ENCODE measurements at places on chromosomes 7 and 10. TPM values are rescaled to one million over a fixed set of nuclear protein-coding genes. Genes with fewer than 3 reads are reported as not detected.

DNA sequence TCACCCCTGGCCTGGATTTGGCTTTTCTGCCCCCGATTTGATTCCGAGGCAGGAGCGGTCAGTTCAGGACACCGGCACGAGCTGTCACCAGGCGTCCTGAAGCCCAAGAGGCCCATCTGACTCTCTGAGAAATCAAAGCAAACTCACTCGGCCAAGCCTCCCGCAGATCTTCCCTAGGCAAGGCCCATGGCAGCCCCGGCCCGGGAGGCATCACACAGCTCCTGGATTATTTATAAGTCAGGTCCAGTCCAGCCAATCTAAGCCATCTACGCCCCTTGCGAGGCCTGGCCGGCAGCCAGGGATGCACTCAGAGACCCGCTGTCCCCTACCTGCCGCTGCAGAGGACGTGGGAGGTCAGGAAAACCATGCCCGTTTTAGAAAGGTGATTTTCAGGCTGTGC is 87.3 kb upstream of the DIP2C start:
- H3K4me3 ChIP-seq, result no peak overlapping the region
- peaks cover 2% of the 10 kb centered on the region for H3K27me3 ChIP-seq
- DNase-seq, result peak; percentile 69
- H3K4me1 ChIP-seq, result peaks cover 7% of the 10 kb centered on the region
- no peaks in the 10 kb centered on the region for H3K36me3 ChIP-seq
- no peak overlapping the region for H3K27ac ChIP-seq

DNA sequence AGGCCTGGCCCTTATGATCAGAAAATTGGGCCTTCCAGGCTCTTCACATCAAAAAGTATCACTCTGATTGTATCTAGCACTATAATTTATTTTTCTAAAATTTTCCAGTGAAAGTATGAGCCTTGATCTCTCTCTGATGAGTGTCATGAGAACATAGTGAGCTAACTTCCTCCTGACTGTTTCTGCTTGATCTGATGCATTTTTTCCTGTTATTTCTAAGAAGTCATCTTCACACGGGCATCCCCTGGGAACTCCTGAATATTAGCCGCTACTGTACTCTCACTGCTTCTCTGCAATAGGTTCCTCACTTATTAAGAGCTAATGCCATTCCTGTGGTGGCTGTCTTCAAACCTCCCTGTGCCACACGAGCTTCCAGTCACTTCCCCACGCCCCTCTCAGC is 63.1 kb upstream of the ZPBP start:
- no peaks in the 10 kb centered on the region for H3K36me3 ChIP-seq
- no peak overlapping the region for H3K4me3 ChIP-seq
- DNase-seq, result no peak
- no peaks in the 10 kb centered on the region for H3K4me1 ChIP-seq
- H3K27ac ChIP-seq, result no peak overlapping the region
- H3K27me3 ChIP-seq, result no peaks in the 10 kb centered on the region

GRCh38 chr10:113858541-113858940 is 4.1 kb downstream of the NHLRC2 start:
- no peak for DNase-seq
- peaks cover 14% of the 10 kb centered on the region for H3K36me3 ChIP-seq
- no peak overlapping the region for H3K4me3 ChIP-seq
- H3K27ac ChIP-seq, result no peak overlapping the region

DNA sequence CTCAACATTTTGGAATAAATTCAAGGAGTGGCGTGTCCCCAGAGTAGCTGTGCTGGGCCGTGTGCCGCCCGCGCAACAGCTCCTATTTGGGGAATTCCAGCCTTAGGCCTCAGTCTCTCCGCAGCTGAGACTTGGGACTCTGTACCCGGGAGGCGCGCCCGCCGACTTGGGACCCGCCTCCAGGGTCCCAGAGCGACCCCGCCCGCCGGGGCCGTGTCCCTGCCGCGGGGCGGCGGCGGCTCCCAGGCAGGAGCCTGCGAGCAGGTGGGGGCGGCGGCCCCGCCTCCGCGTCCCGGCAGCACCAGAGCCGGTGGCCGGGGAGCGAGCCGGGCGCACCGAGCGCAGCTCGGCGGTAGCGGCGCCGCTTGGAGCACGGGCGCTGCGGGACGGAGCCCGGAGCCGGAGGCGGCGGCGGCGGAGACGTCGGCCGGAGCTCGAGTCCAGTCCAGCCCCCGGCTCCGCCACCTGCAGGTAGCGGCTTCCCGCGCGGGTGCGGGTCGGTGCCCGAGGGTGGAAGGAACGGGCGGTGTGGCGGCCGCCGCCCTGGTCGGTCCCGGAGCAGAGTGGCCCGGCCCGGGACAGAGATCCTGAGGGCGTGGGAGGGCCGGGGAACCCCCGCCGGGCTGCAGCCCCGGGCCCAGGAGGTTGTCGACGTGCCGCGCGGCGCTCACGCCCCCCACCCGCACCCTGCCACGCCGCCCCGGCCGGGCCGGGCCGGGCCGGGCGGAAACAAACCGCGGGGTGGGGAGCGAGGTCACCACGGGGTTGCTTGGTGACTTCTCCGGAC is at the start of gene WIPF3:
Gene WIPF3 (plus strand): TSS at position 301 of the 787 bp plus-strand sequence. CDS start 28,217 bp downstream, outside the sequence.
- peak; percentile 92 for DNase-seq
- H3K27me3 ChIP-seq, result peaks cover 77% of the 10 kb centered on the region
- peak within 1 kb of the TSS; percentile 39 for H3K4me3 ChIP-seq
- H3K4me1 ChIP-seq, result no peaks in the 10 kb centered on the region
- no peak within 1 kb of the TSS for H3K27ac ChIP-seq

GRCh38 chr7:134999136-134999535 is 12.8 kb downstream of the AGBL3 start:
- no peaks in the 10 kb centered on the region for H3K36me3 ChIP-seq
- H3K4me3 ChIP-seq, result no peak overlapping the region
- H3K4me1 ChIP-seq, result no peaks in the 10 kb centered on the region
- no peak overlapping the region for H3K27ac ChIP-seq

- peak; percentile 58 for DNase-seq
- H3K27me3 ChIP-seq, result no peaks in the 10 kb centered on the region
- no peaks in the 10 kb centered on the region for H3K36me3 ChIP-seq
- no peak overlapping the region for H3K27ac ChIP-seq
- no peak overlapping the region for H3K4me3 ChIP-seq
These were observed 41.0 kb downstream of the UBE2H start for GRCh38 chr7:129911790-129912189.

GRCh38 chr7:110852156-110852940 is 238.6 kb upstream of the LRRN3 start:
- no peak overlapping the region for H3K4me3 ChIP-seq
- H3K27ac ChIP-seq, result no peak overlapping the region
- no peaks in the 10 kb centered on the region for H3K36me3 ChIP-seq
- DNase-seq, result peak; percentile 3
- no peaks in the 10 kb centered on the region for H3K4me1 ChIP-seq

DNA sequence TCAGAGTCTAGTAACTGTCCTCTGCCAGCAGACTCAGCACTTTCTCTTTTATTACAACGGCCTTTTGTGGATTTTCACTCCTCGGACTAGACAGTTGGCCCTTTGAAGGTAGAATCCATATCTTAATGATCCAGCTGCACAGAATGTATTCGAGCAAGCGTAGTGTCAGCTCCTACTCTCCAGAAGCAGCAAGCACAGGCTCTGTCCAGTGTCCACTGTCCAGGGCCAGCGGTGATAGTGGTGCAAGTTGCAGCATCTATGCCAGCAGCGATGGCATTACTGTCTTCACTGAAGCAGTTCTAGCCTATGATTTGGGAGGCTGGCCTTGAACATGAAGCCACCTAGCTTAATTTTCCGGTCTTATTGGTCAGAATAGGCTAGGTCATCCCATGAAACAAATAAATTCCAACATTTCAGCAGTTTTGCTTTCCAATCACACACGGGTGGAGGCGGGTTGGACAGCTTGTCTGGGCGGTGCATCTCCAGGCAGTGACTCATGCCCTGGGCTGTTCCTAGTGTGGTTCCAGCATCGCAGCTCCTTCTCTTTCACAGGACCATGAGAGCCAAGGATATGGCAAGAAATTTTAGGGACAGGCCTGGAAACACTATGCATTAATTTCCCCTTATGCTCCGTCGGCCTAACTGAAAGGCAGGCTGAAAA is 108.6 kb upstream of the KCNMA1 start:
- peak overlapping the region; percentile 6 for H3K4me3 ChIP-seq
- no peaks in the 10 kb centered on the region for H3K27me3 ChIP-seq
- H3K27ac ChIP-seq, result no peak overlapping the region
- DNase-seq, result no peak

- H3K36me3 ChIP-seq, result no peaks in the 10 kb centered on the region
- no peak for DNase-seq
- no peaks in the 10 kb centered on the region for H3K27me3 ChIP-seq
- peaks cover 8% of the 10 kb centered on the region for H3K4me1 ChIP-seq
These were observed 49.2 kb upstream of the SPOCK2 start for GRCh38 chr10:72137583-72137982.

- no peaks in the 10 kb centered on the region for H3K27me3 ChIP-seq
- no peak overlapping the region for H3K27ac ChIP-seq
- DNase-seq, result peak; percentile 47
These were observed 181.3 kb downstream of the SDK1 start for GRCh38 chr7:3482147-3482921.

DNA sequence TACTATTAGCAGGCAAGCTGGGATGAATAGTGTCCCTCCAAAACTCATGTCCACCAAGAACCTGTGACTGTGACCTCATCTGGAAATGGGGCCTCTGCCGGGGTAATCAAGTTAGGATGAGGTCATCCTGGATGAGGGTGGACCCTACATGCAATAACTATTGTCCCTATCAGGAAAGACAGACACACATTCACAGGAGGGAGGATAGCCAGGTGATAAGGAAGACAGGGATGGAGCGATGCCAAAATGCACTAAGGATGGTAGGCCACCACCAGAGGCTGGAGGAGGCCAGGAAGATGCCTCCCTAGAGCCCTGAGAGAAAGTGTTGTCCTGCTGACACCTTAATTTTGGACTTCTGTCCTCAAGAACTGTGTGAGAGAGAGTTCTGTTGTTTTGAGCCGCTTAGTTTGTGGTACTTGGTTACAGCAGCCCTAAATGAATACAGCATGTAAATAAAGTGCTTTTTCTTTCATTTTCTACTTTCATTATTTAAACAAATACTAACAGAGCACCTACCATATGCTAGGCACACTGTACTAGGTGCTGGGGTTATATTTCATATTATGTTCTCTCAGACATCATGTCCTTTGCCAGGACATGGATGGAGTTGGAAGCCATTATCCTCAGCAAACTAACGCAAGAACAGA is 111.9 kb downstream of the USP6NL start:
- DNase-seq, result no peak
- no peaks in the 10 kb centered on the region for H3K27me3 ChIP-seq
- no peak overlapping the region for H3K4me3 ChIP-seq
- no peak overlapping the region for H3K27ac ChIP-seq
- no peaks in the 10 kb centered on the region for H3K4me1 ChIP-seq

KAZALD1 gene
- 30.1 TPM for total RNA-seq

CELF2 gene
- total RNA-seq, result 2.7 TPM

DYNC1I1 gene
- 2.2 TPM for total RNA-seq

TAC1 gene
- total RNA-seq, result not detected

GNG11 gene
- 8.8 TPM for total RNA-seq

LRRN3 gene
- total RNA-seq, result 2.4 TPM
